ENCODE measurements at places on chromosomes 3 and 15. TPM values are rescaled to one million over a fixed set of nuclear protein-coding genes. Genes with fewer than 3 reads are reported as not detected.

The ACKR4 gene
- total RNA-seq: 1.4 TPM

The ANKUB1 gene
- not detected for total RNA-seq

DNA sequence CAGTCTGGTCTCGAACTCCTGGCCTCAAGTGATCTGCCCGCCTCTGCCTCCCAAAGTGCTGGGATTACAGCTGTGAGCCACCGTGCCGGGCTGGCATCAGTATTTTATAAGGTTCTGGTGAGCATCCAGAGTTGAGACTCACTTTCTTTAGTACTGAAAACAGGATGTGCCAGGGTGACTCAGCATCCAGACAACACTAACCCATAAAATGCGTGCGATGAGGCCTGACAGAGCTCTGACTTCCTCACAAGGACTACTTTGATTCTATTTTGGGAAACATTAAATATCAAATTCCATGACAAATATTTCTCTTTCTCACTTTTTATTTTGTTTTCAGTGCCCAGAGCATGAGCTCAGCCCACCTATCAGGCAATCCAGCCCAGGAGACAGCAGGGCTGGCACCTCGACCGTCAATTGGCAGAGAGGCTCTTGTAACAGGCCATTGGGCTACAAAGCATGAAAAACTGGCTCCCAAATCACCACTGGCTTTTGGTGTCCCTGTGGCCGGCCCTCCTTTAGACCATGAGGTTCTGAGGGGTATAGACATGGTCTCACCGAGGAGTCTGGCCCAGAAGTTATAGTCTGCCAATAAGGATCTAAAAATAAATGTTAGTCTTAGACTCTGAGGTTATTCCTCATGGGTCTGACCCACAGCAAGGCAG lies 75.0 kb downstream of the FEM1B start:
- DNase-seq: no peak

- DNase-seq: no peak
Observed at GRCh38 chr15:89652666-89653065, 2.6 kb downstream of the KIF7 start.

- DNase-seq: no peak
Observed at GRCh38 chr15:62212741-62213140, 47.7 kb upstream of the C2CD4B start.

DNA sequence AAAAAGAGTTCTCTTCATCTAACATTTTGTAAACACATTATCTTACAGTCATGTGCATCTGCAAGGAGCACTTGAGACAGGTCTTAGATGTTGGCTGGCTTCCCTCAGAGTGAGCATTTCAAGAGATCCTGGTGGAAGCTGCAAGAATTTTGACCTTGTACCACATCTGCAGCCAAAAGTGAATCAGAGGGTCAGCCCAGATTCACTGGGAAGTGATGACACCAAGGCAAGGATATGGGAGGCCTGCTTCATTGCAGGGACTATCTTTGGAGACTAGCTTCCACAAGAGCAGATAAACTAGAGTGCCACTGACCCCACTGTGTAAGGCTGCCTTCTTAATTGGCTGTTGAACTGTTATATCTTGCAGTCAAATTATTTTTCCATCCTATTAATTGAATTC lies 21.3 kb upstream of the GADL1 start:
- DNase-seq: no peak

DNA sequence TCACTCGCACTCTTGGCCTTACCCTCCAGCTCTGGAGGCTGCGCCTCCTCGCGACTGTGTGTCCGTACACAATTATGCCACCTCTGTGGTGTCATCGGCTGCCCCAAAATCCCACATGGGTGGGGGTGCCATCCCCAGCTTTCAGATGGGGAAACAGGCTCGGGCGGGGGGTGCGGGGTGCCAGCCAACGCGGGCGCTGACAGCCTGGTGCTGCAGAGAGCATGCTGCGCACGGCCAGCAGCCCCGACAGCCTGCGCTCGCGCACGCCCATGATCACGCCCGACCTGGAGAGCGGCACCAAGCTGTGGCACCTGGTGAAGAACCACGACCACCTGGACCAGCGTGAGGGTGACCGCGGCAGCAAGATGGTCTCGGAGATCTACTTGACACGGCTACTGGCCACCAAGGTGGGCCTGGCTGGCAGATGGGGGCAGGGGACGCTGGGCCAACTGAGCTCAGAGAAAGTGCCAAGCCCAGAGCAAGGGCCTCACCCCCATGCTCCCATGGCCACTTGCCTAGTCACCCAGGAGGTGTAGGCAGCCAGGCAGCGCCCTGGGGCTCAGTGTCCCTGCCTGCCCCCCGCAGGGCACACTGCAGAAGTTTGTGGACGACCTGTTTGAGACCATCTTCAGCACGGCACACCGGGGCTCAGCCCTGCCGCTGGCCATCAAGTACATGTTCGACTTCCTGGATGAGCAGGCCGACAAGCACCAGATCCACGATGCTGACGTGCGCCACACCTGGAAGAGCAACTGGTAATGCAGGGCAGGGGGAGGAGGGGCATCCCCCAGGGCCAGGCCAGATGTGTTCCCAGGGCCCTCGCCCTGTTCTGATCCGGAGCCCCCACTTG lies 47.0 kb downstream of the PLXNA1 start:
- DNase-seq: no peak

DNA sequence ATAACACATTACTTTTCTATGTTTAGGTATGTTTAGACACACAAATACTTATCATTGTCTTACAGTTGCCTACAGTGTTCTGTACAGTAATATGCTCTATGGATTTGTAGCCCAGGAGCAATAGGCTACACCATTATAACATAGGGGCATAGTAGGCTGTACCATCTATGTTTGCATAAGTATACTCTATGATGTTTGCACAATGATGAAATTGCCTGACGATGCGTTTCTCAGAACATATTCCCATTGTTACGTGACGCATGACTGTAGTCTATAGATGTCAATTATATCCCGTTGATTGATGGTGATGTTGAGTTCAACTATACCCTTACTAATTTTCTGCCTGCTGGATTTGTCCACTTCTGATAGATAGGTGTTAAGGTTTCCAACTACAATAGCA lies 139.4 kb upstream of the PFN2 start:
- no peak for DNase-seq

The GOLGA8S gene
- 0.40 TPM for total RNA-seq

- no peak for DNase-seq
Observed at GRCh38 chr15:94324835-94325767, 93.7 kb downstream of the MCTP2 start.

DNA sequence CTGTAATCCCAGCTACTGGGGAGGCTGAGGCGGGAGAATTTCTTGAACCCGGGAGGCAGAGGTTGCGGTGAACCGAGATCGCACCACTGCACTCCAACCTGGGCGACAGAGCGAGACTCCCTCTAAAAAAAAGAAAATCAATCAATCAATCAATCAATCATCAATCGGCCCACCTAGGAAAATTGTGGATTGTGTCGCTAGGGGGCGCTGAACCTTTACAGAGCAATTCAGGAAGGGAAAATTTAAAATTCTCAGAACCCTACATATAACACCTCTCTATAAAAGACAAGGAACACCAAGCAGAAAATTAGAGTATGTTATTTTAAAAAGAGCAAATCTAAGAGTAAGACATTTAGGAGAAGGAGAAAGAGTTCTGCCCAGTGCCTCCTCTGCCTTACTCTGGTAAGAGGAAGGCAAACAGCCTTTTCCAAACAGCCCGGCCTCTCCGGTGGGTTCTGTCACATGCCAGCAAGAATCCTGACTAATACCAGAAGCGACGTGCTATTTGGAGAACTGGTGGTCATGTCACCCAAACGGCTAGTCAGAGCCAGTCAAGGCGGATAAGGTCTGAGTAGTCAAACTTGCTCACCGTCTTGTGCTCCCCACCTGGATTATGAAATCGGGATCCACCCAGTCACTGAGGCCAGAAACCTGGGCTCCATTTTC lies 22.3 kb upstream of the SMCO1 start:
- peak; percentile 42 for DNase-seq

GRCh38 chr15:34436126-34436955 lies 1.3 kb downstream of the GOLGA8A start:
- DNase-seq: peak; percentile 37

GRCh38 chr15:39495871-39496840 lies 84.7 kb upstream of the THBS1 start:
- no peak for DNase-seq

The GPR87 gene
- not detected for total RNA-seq

- no peak for DNase-seq
Observed at GRCh38 chr3:102747611-102748010, 312.8 kb downstream of the ZPLD1 start.

DNA sequence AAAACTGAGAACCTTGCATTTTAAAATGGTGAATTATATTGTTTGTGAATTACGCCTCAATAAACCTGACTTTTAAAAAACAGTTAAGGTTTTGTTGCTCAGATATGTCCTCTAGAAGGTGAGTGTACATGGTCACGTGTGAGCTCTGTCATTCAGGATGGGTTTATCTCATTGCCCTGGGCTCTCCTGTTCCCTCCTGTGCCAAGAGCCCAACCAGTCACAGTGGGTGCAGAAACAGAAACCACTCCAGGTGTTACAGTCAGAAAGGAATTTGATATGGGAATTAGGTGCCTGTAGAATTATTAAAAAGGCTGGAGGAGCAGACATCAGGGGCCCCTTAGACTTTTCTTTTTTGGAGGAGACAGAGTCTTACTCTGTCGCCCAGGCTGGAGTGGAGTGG lies 196.4 kb downstream of the STT3B start:
- DNase-seq: no peak

The TFDP2 gene
- 62.4 TPM for total RNA-seq
